ENCODE measurements at places on chromosomes 1 and 21. TPM values are rescaled to one million over a fixed set of nuclear protein-coding genes. Genes with fewer than 3 reads are reported as not detected.

SLC35F3 gene
- not detected for total RNA-seq

CD34 gene
- total RNA-seq: 72.5 TPM

TACSTD2 gene
- total RNA-seq: not detected

LY9 gene
- not detected for total RNA-seq

CNR2 gene
- total RNA-seq: not detected

KCNJ9 gene
- not detected for total RNA-seq

FCRLA gene
- not detected for total RNA-seq

NBPF4 gene
- not detected for total RNA-seq

VN1R5 gene
- total RNA-seq: not detected

LIN28A gene
- total RNA-seq: not detected

PRKAA2 gene
- total RNA-seq: 77.2 TPM

JAK1 gene
- total RNA-seq: 94.1 TPM

SLFNL1 gene
- total RNA-seq: 0.22 TPM

SAMD13 gene
- 0.73 TPM for total RNA-seq
